ENCODE measurements at places on chromosomes 7 and 10.
A peak's percentile ranks its signal among the peaks of the same experiment; 100 is the strongest.

GRCh38 chr7:117041007-117041406 is 87.7 kb downstream of the ST7 start:
- DNase-seq = no peak

DNA sequence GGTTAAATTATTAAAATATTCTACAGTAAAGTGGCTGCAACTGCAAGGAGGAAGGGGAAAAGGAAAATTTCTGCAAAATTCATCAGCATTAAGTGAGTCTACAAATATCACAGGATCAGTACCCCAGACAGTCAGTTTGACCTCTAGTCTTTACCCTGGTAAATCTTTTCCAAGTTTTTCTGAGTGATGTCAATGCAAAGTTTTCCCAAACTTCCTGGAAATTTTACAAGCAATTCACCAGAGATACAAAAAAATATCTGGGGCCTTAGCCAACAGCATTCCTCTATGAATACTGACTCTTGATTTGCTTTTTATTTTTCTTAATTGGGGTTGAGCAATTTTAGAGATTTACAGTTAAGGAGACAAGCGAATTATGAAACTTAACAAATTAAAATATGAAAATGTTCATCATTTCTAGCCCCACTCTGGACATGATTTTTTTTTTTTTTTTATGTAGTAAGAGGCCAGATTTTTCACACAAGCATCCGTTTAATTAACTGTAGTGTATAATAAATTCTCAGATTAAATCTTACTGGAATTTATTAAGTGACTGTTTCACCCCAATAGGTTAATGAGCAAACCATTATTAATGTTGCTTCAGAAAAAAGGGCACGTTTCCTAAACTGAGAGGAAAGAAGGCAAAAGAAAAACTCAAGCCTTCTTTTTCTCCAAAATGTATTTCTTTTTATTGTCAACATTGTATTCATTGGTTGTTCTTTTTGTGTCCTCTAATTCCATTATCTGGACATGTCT is 539.5 kb upstream of the FZD8 start:
- DNase-seq = no peak

- DNase-seq = no peak
Observed at GRCh38 chr10:68192113-68192512, 39.8 kb downstream of the ATOH7 start.

- DNase-seq = no peak
Observed at GRCh38 chr10:80415734-80416478, 7.6 kb downstream of the PRXL2A start.

GRCh38 chr7:29989257-29989995 is at the start of gene SCRN1:
Gene SCRN1 (minus strand): TSS chr7:29989801. CDS start chr7:29969067, 20,734 bp downstream.
- DNase-seq = peak; percentile 37

GRCh38 chr10:83605783-83606630 is 533.3 kb upstream of the GHITM start:
- DNase-seq = peak; percentile 86

DNA sequence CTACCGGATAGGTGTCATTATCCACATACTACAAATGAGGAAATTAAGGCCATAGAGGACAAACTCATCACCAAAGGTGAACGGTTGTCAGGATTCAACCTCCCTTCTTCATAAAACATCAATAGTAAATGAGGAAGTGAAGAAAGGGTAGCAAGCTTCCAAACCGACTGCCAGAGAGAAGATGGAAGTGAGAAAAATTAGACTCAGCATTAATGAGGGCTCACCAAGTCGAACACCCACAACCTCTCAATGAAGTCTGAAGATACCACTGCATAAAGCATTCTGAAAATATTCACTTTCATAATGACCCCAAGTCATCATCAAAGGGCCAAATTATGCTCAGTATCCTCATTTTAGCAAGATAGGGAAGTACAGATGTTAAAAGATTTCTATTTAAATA is 29.6 kb downstream of the ABCB4 start:
- DNase-seq = no peak

DNA sequence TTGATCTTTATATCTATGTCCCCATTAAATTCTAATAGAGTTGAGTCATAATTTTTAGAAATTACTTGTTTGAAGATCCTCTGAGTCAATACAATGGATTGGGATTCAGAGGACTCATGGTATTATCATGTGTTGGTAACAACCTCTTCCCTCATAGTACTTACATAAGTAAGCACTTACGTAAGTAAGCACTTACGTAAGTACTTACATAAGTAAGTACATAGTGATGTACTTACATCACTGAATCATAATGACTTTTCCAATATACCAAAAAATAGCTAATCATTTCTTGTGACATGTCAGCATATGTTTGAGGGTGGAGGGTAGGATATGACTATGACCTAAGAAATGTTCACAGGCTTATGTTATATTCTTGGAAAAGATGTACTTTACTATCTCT is 740.5 kb downstream of the SORCS1 start:
- no peak for DNase-seq

DNA sequence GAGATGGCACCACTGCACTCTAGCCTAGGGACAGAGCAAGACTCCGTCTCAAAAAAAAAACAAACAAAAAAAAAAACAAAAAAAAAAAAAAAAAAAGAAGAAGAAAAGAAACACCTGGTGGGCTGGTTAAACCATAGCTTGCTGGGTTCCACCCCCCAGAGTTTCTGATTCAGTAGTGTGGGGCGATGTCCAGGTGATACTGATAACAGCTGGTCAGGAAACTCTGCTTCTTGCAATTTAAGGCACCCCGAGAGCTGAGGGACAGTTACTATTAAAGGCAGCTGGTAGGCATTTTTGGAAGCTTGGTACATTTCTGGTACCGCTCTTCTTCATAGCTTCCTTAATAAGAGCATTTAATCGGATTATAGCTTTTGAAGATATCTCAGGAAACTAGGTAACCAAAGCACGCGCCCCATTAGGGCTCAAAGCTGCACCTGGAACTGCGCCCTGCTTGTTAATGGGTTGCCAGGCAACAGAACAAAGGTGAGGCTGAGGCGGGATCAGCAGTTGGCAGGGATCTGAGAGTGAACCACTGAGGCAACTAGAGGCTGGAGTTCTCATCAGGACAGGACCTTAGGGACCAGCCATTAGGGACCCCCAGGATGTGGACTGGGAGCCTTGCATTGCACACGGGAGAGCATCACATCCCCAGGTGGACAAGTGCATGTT is 6.5 kb upstream of the SDK1 start:
- peak; percentile 86 for DNase-seq

DNA sequence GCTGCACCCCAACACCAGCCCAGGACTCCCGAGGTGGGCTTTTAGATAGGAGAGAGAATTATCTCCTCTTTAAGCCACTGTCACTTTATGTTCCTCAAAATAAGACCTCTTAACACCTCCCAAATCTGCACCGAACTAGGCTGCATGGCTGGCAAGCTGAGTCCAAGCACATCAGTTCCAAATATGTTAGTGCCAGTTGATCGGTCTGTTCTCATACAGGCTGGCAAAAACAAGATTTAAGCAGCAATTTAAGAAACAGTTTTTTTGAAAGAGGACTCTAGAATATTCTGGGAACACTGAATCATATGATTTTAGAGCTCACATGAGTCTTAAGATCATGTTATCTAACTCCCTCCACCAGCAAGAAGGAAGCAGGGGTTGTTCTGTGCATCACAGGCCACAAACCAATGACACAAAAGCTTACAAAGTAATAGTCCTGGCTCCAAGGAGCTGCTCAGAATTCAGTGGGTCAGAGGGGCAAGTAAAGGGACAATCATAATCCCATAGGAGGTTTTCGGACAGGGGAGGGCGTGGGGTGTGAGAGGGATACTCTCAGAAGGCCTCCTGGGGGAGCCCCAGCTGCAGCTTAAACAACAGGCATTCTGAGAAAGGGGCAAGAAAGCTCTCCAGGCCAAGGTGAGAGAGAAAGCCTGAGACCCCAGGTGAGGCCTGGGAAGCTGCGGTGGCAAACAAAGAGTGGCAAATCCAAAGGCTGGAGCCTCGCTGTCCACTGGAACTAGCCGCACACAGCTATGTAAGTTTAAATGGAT is 7.1 kb downstream of the COBL start:
- DNase-seq = no peak

DNA sequence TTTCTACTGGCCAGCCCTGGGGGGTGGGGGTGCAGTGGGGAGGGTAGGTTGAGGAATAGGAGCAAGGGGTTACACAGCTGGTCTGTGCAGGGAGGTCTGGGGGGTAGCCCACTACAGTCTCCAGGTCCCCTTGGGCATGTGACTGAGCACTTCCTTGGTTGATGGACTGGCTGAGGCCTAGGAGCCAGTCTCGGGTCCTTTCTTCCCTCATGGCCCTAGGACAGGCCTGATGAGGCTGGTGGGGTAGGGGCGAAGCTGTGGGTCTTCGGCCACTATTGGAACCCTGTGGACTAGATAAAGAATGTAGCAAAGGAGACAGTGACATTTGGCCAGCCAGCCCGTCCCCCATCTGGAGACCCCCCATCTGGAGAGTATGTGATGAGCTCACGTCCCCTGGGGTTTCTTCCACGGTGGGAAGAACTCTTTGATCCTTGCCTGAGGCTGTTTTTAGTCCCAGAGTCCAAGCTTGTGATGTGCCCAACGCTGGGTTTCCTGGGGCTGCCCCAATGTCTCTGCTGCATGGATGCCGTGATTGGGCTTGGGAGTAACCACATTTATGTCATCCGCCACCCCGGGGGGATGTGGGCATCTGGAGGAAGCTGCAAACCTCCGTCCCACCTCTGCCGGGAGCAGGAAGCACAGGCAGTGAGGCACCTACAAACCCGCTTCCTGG is 20.7 kb downstream of the FAM241B start:
- no peak for DNase-seq

GRCh38 chr7:114530057-114530611 is 115.5 kb downstream of the FOXP2 start:
- DNase-seq = peak; percentile 52

GRCh38 chr10:11499425-11500071 is 111.9 kb downstream of the USP6NL start:
- no peak for DNase-seq

GRCh38 chr10:71729161-71729636 is 9.6 kb upstream of the C10orf105 start:
- no peak for DNase-seq

DNA sequence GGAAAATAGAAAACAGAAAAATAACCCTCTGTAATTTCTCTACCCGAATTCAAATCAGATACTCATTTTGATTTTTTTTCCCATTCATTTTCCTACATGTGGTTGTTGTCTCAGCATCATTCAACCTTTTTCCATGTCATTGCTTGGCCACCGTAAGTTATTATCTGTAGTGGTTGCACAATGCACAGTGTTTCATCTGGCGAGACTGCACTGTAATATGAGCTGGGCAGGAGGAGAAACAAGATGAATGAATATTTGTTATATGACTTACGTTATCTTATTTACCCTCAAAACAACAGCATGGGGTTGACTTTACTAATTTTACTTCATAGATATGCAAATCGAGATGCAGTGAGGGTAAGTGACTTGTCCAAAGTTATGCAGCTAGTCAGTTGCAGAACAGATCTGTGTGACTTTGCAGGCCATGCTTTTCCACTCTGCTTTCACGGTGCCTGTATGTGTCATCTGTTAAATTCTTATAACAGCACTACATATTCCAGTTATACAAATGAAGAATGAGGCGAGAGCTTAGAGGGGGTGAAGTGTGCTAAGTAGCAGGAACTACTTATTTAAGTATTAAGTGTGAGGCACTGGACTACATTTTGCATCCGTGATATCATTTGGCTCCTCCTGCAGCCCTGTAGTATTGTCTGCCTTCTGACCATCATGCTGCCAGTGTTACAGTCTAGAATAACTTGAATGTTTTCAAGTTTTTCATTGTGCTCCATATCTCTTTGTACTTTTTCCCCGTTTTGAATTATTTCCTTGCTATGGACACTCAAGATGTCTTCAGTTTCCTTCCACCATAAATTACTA is 56.7 kb downstream of the ZMYND11 start:
- no peak for DNase-seq

DNA sequence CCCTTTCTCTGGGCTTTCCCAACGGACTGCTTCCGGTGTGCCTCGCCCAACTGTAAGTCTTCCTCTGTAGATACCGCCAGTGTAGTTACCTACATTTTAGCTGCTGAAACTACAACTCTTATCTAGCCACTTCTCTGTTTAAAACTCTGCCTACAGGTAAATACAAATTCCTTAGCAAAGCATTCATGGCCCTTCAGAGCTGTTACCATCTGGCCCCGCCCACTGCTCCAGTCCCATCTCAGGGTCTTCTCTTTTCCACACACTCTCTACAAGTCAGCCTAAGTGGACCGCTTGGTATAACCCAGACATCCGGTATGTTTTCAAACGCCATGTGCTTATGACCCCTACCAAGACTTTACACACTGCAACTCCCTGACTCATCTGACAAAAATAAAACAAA is 41.0 kb upstream of the LAMB4 start:
- no peak for DNase-seq

DNA sequence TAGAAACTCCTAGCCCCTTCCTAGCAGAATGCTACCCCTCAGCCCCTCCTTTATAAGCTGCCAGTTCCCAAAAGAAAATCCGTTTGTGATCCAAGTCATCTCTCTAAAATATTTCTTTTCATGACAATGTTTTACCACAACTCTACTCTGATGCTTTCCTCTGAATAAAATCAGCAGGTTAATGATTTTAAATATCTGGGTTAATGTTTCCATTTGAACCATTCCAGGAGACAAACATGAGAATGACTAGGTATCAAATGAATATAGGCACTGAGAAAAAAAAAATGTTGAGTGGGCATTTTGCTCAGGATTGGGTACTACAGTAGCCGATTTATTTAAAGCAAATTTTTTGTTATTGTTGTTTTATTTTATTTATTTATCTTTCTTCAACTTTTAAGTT is 360.3 kb downstream of the WDR11 start:
- no peak for DNase-seq

- no peak for DNase-seq
Observed at GRCh38 chr10:119735451-119735850, 9.6 kb downstream of the INPP5F start.

- no peak for DNase-seq
Observed at GRCh38 chr10:84214046-84214572, 11.2 kb downstream of the LRIT2 start.

- no peak for DNase-seq
Observed at GRCh38 chr7:91655656-91656055, 224.8 kb downstream of the MTERF1 start.

GRCh38 chr10:16843252-16843870 is 26.1 kb upstream of the RSU1 start:
- DNase-seq = peak; percentile 31

DNA sequence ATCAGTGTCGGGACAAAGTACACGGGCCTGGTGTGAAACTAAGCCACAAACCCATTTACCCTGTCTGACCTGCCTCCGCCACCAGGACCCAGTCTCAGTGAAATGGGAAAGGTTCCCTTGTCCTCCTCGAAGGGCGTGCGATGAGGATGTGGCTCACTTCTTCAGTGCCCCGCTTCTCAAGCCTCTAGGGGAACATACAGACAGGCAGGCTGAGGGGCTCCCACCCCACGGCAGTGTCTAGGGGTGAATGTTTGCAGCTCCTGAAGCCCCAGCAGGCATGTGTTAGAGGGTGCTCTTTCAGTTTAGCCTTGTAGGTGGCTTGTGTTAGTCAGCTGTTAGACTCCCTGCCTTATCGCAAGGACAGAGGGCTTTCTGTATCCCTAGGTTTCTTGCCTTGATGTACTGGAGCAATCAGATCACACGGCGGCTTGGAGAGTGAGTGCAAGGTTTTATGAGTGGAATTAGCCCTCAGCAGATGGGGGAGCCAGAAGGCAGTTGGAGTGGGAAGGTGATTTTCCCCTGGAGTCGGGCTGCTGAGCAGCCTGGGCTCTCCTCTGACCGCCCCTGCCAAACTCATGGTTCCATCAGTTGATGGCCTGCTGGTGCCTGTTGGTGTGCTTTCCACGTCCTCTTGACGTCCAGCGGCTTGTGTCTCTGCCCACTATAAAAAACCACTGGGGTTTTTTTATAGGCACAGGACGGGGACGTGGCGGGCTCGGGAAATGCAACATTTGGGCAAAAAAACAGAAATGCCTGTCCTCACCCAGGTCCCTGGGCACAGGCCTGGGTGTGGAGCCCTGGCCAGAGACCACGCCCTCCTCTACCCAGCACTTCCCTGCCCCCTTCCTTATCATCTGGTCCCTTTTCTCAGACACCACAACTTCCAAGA is 759 bp downstream of the NUDT1 start:
- peak; percentile 65 for DNase-seq
